ENCODE measurements at places on chromosomes 13 and 19.

- no peak for DNase-seq
Measured at GRCh38 chr13:31538067-31539042, 201.0 kb upstream of the RXFP2 start.

GRCh38 chr19:38792250-38793111 lies 3.5 kb downstream of the LGALS7B start:
- no peak for DNase-seq

DNA sequence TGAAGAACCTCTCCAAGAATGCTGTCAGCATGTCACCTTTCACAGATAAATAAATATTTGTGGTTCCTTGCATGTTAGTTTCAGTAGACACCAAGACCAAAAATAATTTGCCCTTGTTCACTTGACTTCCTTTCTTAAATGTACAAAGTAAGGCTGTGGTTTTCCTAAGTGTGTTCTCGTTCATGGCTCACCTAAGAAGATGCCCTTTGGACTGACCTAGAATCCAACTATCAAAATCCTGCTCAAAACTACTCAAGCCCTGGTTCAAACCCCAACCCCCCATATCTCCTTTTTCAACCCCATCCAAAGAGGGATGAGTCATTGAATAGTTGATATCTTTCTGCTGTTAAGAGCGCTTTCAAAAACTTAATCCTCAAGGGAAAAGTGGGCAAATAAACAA lies 247.8 kb upstream of the ZNF507 start:
- DNase-seq: no peak

GRCh38 chr13:83503424-83503823 lies 378.9 kb downstream of the SLITRK1 start:
- DNase-seq: no peak

DNA sequence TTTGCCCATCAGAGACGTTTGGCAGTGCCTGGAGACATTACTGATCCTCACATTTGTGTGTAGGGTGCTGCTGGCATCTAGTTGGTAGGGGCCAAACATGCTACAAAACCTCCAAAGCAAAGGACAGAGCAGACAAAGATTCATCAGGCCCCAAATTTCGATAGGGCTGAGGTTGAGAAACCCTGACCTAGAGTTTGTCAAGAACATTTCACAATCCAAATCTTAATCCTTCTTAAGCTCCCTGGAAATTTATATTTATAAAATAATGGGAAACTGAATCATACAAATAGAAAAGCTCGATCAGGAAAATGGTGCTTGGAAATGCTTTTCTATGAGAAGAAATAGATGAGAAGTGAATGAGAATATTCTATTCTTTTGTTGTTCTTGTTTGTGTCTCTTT lies 273.6 kb downstream of the DCT start:
- DNase-seq: no peak

- no peak for DNase-seq
Measured at GRCh38 chr13:47146136-47146535, 249.3 kb upstream of the HTR2A start.

GRCh38 chr13:76425935-76426334 lies 460.3 kb downstream of the KCTD12 start:
- no peak for DNase-seq

DNA sequence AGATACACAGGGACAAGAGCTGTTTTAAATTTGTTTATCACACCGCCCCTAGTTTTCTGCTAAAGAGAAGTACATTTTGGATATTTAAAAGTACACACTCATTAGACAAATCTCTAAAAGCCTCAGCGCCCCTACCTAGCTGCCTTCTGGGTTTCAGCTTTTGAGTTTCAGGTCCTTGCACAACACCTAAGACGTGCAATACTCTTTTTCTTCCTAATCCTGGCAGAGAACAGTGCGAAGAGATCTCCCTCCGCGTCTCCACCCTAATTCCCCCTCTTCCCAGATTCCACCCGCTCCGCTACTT lies 421 bp upstream of the KLF5 start:
- DNase-seq: no peak

DNA sequence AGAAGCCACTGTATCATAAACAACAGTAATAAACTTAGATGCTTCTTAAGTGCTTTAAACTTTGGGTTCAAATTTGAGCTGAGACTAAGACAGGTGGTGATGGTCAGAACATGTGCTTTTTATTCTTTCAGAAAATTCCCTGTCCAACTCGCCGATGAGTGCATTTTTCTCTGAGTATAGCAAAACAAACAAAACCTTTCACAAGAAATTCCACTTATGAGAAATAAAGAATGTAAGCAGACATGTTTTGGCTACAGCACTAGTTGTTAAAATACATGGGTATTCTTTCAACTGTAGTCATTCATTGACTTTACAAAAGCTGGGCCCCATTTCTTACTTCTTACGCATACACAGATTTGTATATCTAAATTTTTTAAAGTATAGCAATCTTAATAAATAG lies 125.6 kb downstream of the SPRY2 start:
- no peak for DNase-seq

GRCh38 chr19:34088292-34088691 lies 84.0 kb upstream of the LSM14A start:
- no peak for DNase-seq

- peak; percentile 79 for DNase-seq
Measured at GRCh38 chr13:50124536-50125303, 109.5 kb downstream of the KCNRG start.

DNA sequence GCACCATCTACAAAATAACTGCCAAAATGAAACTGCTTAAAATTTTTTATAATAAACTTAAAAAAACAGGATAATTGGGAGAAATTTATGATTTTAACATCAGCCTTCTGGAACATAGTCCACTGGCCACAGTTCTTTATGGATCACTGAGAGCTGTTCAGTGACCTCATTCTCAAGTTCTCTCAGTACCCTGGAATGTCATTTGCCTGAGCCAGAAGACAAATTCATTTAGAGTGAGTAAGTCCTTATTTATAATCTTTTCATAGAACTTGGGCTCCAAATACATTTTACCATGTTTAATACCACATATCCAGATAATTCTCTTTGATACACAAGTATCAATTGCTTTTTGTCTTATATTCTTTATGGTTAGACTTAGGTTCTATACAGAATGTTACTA lies 87.6 kb downstream of the CAB39L start:
- DNase-seq: no peak

- no peak for DNase-seq
Measured at GRCh38 chr13:44868397-44868796, 120.9 kb downstream of the NUFIP1 start.

All from NCI-H1092 treated with DMSO at 0.1 percent for 48 hours (cell line).